Activated CD8-positive, alpha-beta T cell treated with anti-CD3 and anti-CD28 coated beads, Interleukin-2, amount 10 ng/mL, durations not matched to agents 7 days and 5 days (primary cell): ENCODE measurements at places on chromosomes 1 and 21. TPM values are rescaled to one million over a fixed set of nuclear protein-coding genes. Genes with fewer than 3 reads are reported as not detected.

Gene CLDN17
- total RNA-seq: not detected

Gene CFAP74
- total RNA-seq: not detected

Gene SPAG17
- not detected for total RNA-seq

Gene COL8A2
- total RNA-seq: not detected

Gene PTGFR
- total RNA-seq: not detected

Gene LIPI
- not detected for total RNA-seq

Gene SERTAD4
- not detected for total RNA-seq

Gene KCNE1
- total RNA-seq: 0.26 TPM

Gene PRAMEF27
- total RNA-seq: not detected

Gene GJA8
- not detected for total RNA-seq

Gene VSIG8
- total RNA-seq: not detected

Gene CYP4X1
- total RNA-seq: not detected

DNA sequence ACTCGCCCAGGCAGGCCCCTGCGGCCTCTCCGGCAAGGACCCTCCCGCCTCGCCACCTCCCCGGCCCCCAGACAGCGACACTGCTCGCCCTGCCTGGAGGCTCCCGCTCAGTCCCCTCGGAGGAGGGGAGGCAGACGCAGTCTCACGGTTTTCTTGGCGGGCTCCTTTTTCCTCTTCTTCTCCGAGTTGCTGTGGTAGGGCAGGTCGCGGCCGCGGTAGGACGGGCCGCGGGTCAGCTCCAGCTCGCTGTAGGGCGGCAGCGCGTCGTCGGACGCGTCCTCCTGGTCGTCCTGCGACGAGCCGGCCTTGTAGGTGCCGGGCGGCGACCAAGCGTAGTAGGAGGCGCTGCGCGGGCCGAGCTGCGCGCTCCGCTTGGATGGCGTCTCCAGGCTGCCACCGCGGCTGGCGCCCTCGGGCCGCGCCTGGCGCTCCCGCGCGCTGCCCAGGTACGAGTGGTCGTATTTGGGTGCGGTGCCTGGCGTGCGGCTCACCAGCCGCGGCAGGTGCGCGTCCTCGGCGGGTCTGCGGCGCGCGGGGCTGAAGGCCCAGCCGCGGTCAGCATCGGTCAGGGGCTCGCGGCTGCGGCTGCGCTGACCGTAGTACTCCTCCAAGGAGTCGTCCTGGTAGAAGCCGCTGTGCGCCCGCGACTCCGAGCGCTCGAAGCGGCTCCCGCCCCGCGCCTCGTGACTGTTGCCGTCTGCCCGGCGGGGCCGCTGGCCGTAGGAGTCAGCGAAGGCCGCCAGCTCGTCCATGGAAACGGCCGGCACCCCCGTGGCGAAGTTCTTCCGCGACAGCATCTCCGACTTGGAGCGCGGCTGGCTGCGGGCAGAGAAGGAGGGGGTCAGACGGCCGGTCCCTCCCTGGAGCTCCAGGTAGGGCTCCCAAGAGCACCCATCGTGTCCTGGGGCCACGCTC, 44.8 kb upstream of the TADA1 start:
- DNase-seq: no peak

DNA sequence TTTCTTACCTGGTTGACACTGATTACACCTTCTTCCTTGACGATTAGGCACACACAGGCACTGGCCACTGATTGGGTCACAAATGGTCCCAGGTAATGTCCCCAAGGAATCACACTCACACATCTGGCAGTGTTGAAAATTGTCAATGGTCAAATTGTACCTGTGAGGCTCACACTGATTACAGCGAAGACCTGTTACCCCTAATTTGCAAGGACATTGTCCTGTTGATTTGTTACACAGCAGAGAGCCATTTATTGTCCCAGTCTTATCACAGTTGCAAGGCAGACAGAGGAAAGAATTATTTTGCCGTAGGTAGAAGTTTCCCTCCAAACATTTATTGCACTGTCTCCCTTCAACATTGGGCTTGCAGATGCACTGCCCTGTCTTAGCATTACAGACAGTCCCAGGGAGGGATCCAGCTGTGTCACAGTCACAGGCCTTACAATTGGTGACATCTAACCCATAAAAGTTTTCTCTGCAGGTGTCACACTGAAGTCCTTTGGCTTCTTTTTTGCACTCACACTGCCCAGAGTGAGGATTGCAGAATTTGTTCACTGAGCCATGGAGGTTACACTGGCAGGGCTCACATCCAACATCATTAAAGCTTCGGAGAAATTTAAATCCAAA, 176.6 kb downstream of the USH2A start:
- no peak for DNase-seq

- DNase-seq: no peak
Observed at GRCh38 chr1:201275253-201275666, 8.0 kb upstream of the PKP1 start.

GRCh38 chr1:117857418-117857817, 72.0 kb downstream of the GDAP2 start:
- DNase-seq: no peak

- no peak for DNase-seq
Observed at GRCh38 chr1:115140442-115141144, 51.3 kb upstream of the TSPAN2 start.

- no peak for DNase-seq
Observed at GRCh38 chr1:15941044-15941840, 34.7 kb downstream of the ZBTB17 start.

DNA sequence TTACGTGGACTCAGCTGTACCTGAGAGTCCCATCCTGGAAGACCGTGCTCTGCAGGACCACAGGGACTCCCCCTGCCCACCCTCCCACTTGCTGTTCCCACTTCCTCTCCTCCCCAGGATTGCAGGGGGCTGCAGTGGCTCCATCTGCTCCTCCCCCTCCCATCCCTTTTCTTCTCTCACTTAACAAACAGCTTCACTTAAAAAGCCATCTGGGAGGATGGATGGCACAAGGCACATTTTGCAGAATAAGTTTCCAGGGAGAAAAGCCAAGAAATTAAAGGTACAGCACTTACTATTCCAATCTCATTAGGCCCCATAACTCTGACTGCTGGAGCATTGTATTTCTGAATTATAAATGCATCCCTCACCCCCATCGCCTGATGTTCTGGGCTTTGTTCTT, 458.7 kb downstream of the PTPRU start:
- DNase-seq: no peak

- DNase-seq: peak; percentile 80
Observed at GRCh38 chr1:171486048-171486519, 754 bp downstream of the PRRC2C start.

DNA sequence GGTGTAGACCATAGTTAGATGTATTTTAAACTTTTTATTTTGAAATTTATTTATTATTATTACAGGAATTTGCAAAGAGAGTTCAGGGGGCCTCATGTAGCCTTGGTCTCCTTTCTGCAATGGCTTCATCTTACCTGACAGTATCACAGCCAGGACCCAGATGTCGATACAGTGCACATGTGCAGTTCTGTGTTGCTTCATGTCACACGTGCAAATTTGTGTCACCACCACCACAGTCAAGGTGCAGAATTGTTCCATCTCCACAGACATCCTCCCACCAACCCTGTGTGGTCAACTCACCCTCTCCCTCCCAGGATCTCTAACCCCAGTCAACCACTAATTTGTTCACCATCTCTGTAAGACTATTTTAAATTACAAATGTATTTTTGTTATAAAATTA, 184.5 kb downstream of the CAMTA1 start:
- no peak for DNase-seq

DNA sequence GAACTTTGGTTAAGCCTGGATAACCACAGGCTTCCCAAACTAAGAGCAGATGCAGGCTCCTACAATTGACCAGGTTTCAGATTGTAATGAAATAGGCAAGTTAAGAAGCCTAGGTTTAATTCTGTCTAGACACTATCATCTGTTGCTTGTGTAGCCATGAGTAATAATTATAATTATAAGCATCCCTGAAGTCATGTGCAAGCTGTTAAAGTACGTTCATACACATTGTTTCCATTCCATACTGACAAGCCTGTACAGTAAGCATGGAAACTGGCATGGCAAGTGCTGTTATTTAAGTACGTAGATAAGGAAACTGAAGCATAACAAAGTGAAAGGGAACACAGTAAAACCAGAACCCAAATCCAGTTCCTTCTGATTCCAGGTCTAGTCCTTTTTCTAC, 557.2 kb upstream of the BEND5 start:
- DNase-seq: no peak

GRCh38 chr1:33576821-33577599, 104.6 kb downstream of the ZSCAN20 start:
- DNase-seq: no peak

DNA sequence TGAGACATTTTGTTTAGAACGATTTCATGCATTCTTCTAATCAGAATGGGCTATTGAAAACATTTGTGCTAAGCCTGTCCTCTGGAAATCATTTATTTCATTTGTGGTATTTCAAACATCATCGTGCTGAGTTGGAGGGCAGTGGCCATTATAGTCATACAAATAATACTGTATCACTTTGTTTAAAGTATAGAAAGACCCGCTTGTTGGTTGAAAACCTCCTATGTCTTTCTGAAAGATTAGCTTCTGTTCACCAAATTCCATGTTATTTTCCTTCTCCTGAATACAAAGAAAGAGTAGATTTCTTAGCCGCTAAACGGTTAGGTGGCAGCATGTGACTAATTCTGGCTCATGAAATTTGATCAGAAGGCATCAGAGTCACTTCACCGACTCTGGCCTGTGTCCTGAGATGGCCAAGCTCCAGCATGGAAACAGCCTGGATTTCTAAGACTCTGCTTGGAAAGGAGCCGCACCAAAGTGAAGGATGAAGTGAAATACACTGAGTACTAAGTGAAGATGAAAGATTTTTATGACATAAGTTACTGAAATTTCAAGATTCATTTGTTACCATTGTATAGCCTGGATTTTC, 355.1 kb downstream of the USP25 start:
- no peak for DNase-seq

DNA sequence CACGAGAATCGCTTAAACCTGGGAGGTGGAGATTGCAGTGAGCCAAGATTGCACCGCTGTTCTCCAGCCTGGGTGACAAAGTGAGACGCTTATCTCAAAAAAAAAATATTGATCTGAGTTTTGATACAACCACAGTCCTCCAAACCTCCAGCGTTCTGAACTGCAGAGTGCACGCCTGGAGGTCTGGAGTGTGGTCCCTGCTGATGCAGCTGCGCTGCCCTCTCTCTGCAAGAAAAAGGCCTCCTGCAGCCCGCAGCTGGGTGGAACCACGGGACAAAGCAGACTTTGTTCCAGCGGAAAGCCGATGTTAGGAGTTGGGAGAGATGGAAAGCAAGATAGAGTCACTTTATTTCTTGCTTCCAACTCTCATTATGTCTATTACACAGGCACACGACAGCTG, 144.9 kb upstream of the SOD1 start:
- no peak for DNase-seq

DNA sequence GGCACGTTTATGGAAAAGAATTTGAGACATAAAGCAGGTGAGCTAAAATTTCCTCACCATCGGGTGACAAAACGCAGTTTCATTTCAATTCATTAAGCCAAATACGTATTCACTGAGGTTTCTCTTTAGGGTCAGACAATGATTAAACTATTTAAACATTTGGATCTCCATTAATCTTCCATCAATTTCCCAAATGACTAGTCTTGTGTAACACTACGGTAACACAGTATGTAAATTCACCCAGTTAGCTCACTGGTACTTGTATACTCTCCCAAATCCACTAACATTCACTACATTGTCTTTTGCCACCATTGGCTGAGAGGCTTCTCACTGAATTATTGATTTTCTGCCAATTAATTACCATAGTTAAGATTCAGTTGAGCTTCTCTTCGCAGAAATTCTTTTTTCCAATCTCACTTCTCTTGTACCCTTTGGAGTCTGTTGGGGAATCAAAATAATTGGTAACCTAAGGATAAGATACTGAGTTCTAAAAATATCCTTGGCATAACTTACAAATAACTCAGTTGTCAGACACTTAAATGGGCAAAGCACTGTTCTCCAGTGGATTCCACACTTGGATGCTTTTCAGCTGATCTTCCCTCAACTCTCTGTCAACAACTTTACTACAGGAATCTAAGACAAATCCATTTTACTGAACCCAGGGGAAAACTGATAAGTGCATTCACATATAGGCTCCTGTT, 40.7 kb downstream of the SIPA1L2 start:
- DNase-seq: no peak

- DNase-seq: no peak
Observed at GRCh38 chr1:218886101-218886871, 287.4 kb upstream of the LYPLAL1 start.

- peak; percentile 44 for DNase-seq
Observed at GRCh38 chr1:119859647-119860046, 36.7 kb downstream of the ADAM30 start.

DNA sequence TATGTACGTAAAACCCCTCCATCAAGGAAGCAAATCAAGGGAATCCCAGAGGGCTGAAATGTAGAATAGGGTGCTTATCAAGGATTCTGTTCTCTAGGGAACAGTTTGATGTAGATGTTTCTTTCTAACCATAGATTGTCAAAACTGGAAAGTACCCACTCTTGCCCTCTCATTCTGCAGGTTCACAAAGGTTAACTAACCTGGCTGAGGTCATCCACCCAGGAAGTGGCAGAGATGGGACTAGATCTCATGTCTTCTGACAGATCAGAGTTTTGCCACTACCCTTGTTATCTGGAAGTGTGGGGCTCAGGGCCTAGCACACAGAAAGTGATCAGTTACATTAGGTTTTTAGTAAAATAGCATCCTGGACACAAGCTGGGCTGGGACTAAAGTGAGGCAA, 47.4 kb downstream of the GFI1 start:
- peak; percentile 28 for DNase-seq

DNA sequence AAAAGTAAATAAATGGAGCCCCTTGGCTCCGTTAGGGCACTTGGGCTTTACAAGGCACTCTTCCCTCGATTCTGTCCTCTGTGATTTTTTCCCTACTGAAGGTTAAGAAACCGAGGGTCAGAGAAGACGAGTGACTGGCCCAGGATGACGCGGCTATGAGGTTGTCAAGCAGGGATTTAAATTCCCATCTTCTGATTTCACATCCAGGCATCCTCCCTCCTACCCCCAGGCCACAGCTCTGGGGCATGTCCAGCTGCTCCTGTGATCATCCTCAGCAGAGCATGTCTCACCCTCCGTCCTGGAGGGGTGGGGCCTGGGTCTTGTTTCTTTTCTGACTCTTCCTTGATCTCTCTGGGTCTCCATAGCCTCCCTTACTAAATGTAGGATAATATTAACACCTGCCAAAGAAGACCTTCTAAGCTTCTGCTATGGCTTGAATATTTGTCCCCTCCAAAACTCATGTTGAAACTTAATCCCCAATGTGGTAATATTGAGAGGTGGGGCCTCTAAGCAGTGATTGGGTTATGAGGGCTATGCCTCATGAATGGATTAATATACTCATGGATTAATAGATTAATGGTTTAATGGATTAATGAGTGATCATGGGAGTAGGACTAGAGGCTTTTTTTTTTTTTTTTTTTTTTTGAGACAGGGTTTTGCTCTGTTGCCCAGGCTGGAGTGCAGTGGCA, 4.6 kb downstream of the CRYBG2 start:
- DNase-seq: no peak

DNA sequence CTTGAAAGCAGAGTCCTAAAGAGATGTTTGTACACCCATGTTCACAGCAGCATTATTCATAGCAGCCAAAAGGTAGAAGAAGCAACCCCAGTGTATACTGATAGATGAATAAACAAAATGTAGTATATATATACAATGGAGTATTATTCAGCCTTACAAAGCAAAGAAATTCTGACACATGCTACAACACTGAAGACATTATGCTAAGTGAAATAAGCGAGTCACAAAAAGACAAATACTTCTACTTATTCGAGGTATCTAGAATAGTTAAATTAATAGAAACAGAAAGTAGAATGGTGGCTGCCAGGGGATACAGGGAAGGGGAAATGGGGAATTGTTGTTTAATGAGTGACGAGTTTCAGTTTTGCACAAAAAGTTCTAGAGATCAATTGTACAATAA, 23.5 kb downstream of the COP1 start:
- no peak for DNase-seq

GRCh38 chr1:223331929-223332328, 32.0 kb downstream of the SUSD4 start:
- no peak for DNase-seq
